ENCODE measurements at places on chromosomes 5 and 9. TPM values are rescaled to one million over a fixed set of nuclear protein-coding genes. Genes with fewer than 3 reads are reported as not detected.

- no peak overlapping the region for H3K4me3 ChIP-seq
- H3K27me3 ChIP-seq, result no peaks in the 10 kb centered on the region
- peaks cover 20% of the 10 kb centered on the region for H3K36me3 ChIP-seq
- no peak for DNase-seq
- no peaks in the 10 kb centered on the region for H3K4me1 ChIP-seq
- H3K27ac ChIP-seq, result no peak overlapping the region
Measured at GRCh38 chr5:664994-665360, 28.2 kb downstream of the TPPP start.

GRCh38 chr5:172869691-172870090 is 35.6 kb downstream of the ERGIC1 start:
- no peak overlapping the region for H3K4me3 ChIP-seq
- H3K27ac ChIP-seq, result no peak overlapping the region
- no peaks in the 10 kb centered on the region for H3K36me3 ChIP-seq
- H3K27me3 ChIP-seq, result no peaks in the 10 kb centered on the region
- peaks cover 37% of the 10 kb centered on the region for H3K4me1 ChIP-seq

GRCh38 chr9:15491950-15492349 is 18.8 kb downstream of the PSIP1 start:
- no peaks in the 10 kb centered on the region for H3K4me1 ChIP-seq
- H3K27me3 ChIP-seq, result no peaks in the 10 kb centered on the region
- H3K27ac ChIP-seq, result no peak overlapping the region
- H3K4me3 ChIP-seq, result no peak overlapping the region
- peaks cover 51% of the 10 kb centered on the region for H3K36me3 ChIP-seq

DNA sequence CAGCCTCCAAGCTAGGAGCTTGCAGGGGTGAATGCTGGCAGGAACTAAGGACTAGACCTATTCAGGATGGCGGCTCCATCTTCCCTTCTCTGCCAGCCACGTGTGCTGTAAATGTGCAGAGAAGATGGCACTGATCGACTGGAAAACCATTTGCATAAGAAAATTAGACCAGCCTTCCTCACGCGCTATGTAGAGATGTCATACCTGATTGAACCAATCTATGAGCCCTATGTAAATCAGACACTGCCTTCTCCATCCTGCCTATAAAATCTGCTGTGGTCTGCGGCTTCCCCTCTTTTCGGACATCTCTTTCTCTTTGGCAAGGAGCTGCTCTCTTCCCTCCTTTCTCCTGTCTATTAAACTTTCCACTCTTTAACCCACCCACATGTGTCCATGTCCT is 91.6 kb downstream of the NPR3 start:
- no peak overlapping the region for H3K4me3 ChIP-seq
- H3K27me3 ChIP-seq, result no peaks in the 10 kb centered on the region
- H3K27ac ChIP-seq, result no peak overlapping the region
- DNase-seq, result no peak
- peaks cover 6% of the 10 kb centered on the region for H3K4me1 ChIP-seq
- H3K36me3 ChIP-seq, result peaks cover 15% of the 10 kb centered on the region

- H3K4me1 ChIP-seq, result peaks cover 14% of the 10 kb centered on the region
- H3K27me3 ChIP-seq, result no peaks in the 10 kb centered on the region
- H3K27ac ChIP-seq, result no peak overlapping the region
- no peaks in the 10 kb centered on the region for H3K36me3 ChIP-seq
Measured at GRCh38 chr9:127175319-127175715, 52.9 kb upstream of the ANGPTL2 start.

The ITGA2 gene
- total RNA-seq, result 1.7 TPM

The PARP8 gene
- 39.7 TPM for total RNA-seq

Data from neural crest cell (in vitro differentiated cells).